ENCODE measurements at places on chromosomes 4 and X.
A peak's percentile ranks its signal among the peaks of the same experiment; 100 is the strongest.

DNA sequence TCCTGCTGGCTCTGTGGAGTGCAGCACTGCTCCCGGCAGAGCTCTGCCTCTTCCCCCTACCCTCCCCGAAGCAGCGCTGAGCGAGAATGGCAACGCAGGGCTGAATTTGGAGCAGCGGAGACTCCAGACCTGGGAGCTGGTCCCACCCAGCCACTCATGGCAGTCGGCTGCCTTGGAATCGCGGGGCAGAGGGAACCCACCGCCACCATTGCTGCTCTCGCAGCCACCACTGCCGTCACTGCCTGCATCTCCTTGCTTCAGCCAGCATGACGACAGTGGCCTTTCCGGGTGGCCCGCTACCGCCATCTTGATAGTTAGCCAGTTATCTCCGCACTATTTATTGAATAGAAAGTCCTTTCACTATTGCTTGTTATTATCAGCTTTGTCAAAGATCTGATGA is 321.5 kb upstream of the POU3F4 start:
- DNase-seq: no peak

DNA sequence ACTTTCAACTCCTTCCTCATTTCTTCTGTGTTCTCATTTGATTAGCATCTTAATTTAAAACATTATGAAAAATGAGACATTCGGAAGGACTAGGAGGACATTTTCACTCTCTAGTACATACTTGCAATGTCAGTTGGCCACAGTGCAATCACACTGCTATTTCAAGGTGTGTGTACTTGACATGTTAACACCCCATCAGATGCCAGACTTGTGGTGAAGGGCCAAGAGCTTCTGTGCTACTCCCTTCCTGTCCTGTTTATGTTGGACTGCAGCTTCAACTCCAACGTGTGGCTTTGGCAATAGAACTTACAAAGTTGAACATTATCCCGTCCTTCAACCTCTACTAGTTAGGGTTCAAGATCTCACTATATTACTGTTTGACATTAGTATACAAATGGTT is 221.0 kb downstream of the PALLD start:
- no peak for DNase-seq

DNA sequence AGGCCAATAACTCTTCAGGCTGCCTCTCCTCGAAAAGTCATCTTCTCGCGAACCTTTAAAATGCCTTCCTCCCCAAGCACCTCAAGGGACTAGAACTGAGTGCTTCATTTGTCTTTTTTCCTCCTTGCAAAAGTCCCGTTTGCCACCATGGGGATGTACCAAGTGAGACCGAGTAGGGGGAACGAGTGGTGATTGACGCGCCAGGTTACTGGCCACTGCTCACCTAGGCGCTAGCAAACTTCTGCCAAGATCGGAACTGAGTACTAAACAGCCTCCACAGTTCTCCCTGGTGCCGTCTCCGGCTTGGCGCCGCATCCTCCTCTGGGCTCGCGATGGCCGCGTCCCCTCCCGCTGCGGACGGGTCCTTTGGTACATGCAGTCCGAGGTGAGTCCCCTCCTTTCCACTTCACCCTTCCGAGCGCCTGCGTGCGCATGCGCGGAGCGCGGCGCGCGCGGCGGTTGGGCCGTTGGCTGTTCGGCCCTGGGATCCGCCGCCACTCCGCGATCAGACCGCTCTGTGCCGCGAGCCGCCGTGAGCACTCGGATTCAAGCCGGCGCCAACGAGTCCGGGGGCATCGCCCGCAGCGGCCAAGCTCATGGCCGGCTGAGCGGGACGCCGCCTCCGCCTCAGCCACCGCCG is at the start of gene CDK16:
CDK16 (plus strand) TSS at position 402 of the 640 bp plus-strand sequence. CDS start 4,877 bp downstream, outside the sequence.
- DNase-seq: peak; percentile 77

GRCh38 chr4:156775813-156776212 is 195.8 kb downstream of the PDGFC start:
- no peak for DNase-seq

DNA sequence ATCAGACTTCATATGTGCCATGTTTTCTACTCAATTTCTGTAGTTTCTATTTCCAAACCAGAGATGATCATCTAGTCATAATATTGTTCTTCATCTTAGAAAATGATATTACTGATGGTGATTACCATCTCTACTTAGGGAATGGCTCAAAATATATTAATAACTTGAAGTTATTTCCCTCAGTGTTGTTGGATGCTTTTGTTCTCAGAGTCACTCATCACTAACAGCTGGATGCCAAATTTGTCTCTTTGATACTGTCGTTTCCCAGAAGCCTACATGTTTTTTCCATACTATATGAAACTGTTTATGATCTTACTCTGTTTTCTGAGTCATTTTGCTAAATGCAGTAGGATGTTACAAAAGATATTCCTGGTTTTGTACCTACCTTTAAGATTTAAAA is 8.9 kb downstream of the PGAM4 start:
- DNase-seq: no peak

GRCh38 chrX:116114999-116115398 is 55.5 kb upstream of the AGTR2 start:
- DNase-seq: no peak

GRCh38 chr4:94892051-94892450 is 134.3 kb downstream of the BMPR1B start:
- peak; percentile 34 for DNase-seq

DNA sequence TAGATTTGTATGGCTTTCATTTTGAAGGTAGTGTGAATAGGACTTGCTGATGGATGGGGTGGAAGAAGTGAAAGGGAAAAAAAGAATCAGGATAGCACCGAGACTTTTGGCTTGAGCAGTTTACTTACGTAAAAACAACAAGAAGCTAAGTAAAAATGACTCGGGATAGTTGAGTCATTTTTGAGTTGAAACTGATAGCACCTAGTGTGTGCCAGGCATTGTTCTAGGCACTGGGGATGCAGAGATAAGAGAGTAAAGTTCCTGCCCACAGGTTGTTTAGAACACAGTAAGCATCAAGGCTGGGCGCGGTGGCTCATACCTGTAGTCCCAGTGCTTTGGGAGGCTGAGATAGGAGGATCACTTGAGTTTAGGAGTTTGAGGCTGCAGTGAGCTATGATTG is 34.7 kb downstream of the ADD1 start:
- DNase-seq: no peak

- DNase-seq: no peak
Observed at GRCh38 chr4:139137763-139138162, 39.3 kb downstream of the ELF2 start.

DNA sequence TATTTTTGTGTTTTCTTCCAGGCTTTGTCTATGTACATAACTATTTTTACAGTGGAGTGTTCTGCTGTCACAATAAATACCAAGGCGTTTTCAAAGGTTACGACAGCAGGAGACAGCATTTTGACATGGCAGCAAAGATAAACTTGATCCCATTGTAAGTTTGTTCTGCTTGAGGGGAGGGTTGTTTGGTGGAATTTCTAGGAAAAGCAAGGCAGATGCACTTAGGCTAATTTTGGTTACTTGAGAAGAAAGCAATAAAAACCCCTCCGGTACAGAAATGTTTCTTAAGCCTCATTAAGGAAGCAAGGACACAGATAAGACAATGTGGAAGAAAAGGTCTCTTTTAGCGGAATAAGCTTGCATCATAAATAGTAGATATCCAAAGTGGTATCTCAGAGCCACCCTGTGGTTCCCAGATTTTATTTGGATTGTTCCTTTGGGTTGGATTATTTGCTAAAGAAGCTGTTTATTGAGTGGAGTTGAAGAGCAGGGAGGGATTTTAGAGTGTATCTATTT is 54.3 kb downstream of the CLCN5 start:
- no peak for DNase-seq

- DNase-seq: no peak
Observed at GRCh38 chr4:98700656-98701055, 42.2 kb upstream of the TSPAN5 start.

DNA sequence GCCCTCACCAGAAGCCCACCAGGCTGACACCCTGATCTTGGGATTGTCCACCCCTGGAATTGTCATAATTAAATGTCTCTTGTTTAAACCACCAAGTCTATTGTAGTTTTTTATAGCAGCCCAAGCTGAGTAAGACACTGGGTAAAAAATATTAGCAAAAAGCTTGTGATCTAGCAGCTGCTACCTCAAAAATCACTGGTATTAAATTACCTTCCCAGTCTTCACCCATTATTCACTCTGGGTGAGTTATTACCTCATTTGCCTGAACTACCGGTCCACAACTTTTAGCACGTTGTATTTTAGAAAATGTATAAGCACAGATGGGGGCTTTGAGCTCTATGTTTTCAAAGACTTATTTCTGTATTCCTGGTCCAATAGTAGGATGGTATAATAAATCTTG is 12.0 kb upstream of the TRIM61 start:
- no peak for DNase-seq
